Epithelial cell of alveolus of lung (primary cell): ENCODE measurements at places on chromosomes 6 and 20. TPM values are rescaled to one million over a fixed set of nuclear protein-coding genes. Genes with fewer than 3 reads are reported as not detected.

Gene CGA
- total RNA-seq: not detected in 2 replicates

Gene RIPOR2
- 1.8 TPM in 2 replicates for total RNA-seq

Gene SRPK1
- total RNA-seq: 51.3 and 57.2 TPM in 2 replicates

Gene GMPR
- total RNA-seq: 3.4 and 8.2 TPM in 2 replicates

Gene TLDC2
- not detected in 2 replicates for total RNA-seq

Gene SLC25A27
- 1.0 and 7.9 TPM in 2 replicates for total RNA-seq

Gene SLC17A2
- total RNA-seq: not detected in 2 replicates

Gene SLC22A3
- total RNA-seq: 4.0 and 26.3 TPM in 2 replicates
